Activated T-helper 1 cell treated with anti-CD3 and anti-CD28 coated beads, Interleukin-2, amount 50 U/mL, for 16 hours (primary cell): ENCODE measurements at places on chromosomes 3 and 15.

- DNase-seq: no peak
Measured at GRCh38 chr3:12959838-12960378, 113.3 kb downstream of the IQSEC1 start.

GRCh38 chr15:73872346-73872745, 1.0 kb upstream of the TBC1D21 start:
- no peak for DNase-seq

DNA sequence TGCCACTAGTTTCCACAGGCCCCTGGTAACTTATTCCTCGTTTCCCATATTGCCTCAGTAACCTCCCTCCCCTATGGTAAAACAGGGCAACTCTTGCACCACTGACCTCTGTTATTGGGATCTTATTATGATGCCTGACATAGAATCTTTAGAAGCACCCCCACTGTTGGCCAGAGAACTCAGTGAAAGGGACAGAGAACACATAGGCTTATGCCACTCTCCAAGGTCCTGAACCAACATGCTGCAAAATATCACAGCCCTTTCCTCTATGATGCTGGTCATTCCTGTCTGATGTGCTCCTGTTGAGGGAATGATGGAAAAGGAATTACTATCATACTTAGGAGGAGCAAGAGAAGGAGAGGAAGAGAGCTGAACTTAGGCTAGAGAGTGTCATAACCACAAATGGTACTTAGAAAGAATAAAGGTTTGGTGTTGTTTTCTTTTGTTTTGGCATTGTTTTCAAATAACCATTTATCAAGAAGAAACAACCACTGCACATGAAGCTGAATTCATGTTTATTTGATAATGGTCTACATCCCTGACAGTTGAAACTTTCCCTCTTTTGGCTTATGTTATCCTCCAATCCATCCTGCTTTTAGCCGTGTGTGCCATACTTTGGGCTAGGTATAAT, 330.2 kb downstream of the EPHB1 start:
- DNase-seq: no peak

GRCh38 chr3:102790747-102791325, 356.0 kb downstream of the ZPLD1 start:
- no peak for DNase-seq

DNA sequence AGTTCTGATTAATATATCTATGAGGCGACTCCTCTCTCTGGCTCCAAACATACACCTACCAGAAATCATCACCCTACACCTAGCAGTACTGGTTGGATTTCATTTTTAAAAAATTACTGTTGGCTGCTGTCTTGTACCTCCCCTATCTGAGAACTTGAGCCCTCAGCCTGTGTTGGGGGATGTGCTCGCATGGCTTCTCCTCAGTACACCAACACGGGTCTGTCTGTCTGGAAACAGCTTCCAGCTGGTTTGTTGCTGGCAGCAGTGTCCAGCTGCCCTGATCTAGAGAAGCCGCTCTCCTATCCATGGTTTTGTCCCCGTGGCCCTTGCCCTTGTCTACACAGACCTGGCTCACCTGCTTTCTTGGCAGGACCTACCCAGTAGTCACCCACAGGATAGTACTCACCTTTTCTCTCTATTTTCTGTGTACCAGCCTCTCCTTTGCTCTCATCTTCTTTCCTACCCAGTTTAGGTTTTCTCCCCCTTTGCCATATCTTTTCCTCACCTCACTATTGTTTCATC, 43.2 kb upstream of the NEDD4 start:
- no peak for DNase-seq

- DNase-seq: no peak
Measured at GRCh38 chr3:6518709-6519345, 342.1 kb upstream of the GRM7 start.
